ENCODE measurements at places on chromosomes 5 and 9. TPM values are rescaled to one million over a fixed set of nuclear protein-coding genes. Genes with fewer than 3 reads are reported as not detected.
A peak's percentile ranks its signal among the peaks of the same experiment; 100 is the strongest.

DNA sequence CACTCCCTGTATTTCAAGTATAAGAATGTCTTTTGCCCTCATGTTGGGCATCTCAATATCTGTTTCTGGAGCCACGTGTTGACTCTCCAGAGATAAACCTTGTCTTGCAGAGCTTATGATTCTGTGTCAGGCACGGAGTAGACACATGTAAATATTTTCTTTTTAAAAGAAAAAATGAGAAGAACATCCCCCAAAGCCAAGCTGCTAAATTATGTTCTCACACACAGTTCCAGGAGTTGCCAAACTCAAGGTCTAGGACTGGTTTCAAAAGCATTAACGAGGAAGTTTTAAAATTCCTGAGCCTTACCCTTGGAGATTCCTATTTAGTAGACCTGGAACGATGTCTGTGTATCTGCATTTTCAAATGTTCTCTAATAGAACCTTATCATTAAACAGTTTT, 1228.3 kb upstream of the WWC1 start:
- DNase-seq: no peak

Gene IFNA2
- not detected for total RNA-seq

GRCh38 chr5:54720341-54720740, 202.8 kb downstream of the SNX18 start:
- DNase-seq: no peak

DNA sequence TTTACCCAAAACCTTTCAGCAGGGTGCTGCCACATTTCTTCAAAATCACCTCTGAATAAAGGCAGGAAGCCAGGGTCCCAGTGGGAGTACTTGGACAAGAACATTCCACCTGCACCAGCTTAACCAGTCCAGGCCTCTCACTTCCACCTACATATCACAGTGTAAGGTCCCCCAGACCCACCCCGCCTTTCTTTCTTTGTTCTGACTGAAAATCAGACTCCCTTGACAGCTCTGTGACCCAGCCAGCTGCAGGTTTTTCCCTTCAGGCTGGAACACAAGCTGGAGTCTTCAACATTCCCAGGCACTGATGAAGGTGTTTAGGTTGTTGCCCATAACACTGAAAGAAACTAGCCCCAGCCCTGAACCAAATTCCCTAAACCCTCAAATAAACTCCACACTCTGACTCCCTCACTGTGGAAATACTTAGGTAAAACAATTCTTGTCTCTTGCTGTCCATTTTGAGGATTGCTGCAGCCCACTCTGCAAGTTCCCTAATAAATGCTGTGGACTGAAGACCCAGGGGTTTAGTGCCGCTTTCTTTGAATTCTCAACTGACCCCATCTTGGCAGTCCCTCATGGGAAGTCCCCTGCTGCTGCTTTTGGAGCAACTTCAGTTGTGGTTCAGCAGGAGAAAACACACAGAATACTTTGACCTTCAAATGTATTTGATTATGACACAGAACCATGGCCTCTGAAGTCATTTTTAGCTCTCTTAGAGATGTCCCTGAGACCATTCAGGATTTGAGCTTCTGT, 24.8 kb downstream of the P4HA2 start:
- no peak for DNase-seq

DNA sequence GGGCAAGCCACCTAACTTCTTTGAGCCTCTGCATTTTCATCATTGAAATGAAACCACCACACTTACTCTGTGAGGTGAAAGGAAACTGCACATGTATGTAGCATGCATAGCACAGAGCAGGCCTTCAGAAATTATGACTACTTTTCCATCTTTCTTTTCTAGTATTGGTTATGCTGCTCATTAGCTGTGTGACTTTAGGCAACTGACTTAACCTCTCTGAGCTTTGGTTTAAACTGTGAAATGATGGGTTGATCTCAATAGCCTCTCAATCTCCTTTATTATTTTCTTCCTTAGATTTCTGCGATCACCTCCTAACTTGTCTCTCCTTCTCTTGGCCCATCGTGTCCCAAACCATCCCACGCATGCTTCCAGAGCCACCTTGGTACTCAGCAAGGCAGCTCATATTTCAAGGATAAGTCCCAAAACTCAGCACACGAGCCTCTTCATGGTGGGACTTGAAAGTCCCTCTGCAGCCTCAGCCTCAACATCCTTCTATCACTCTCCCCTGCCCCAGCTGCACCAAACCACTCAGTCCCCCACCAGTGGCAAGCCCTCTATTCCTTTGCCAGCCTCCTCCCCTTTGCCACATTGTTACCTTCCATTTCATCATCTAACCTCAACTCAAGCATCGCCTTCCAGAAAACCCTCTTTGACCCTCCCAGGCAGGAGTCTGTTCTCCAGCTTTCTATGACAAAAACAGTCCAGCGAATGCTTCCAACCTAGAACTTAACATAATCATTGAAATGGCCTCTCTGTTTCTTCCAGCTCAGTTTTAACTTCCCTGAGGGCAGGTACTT, 60.3 kb upstream of the DNAH5 start:
- no peak for DNase-seq

- DNase-seq: peak; percentile 57
Observed at GRCh38 chr9:113567361-113568080, 104.0 kb downstream of the RGS3 start.

DNA sequence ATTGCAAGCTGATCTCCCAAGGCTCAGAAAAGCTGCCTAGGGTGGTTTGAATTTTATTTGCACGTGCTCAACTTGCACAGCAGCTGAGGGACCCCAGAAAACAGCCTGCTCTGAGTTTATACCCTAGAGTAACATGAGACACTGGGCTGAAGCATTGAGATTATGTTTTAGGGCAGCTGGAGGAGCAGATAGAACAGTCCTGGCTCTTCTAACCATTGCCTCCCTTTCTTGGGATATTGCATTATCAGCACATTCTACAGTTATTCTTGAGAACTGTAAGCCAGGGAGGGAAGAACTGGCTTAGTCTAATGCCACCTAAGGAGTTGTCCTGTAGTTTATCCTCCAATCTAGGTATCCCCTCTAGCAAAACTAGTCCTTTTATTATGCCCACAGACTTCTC, 10.3 kb downstream of the SMC2 start:
- DNase-seq: no peak

DNA sequence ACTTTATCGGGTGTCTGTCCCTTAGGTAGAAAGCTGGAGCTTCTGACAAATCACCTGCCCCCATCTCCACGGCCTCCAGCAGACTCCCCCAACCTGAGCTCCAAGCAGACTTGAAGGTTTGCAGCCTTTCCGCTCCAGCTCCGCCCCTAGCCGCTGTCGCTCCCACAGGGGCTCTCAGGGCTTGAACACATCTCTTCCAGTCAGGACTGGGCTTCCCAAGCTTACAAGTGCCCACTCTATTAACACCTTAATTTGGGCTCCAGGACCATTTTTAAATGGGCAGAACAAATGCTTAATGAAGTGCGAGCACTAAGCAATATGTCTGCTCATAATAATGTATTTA, 17.2 kb upstream of the SLC25A51 start:
- peak; percentile 62 for DNase-seq

Gene KCNV2
- not detected for total RNA-seq

GRCh38 chr5:176830995-176831423, 20.6 kb downstream of the UNC5A start:
- DNase-seq: no peak

DNA sequence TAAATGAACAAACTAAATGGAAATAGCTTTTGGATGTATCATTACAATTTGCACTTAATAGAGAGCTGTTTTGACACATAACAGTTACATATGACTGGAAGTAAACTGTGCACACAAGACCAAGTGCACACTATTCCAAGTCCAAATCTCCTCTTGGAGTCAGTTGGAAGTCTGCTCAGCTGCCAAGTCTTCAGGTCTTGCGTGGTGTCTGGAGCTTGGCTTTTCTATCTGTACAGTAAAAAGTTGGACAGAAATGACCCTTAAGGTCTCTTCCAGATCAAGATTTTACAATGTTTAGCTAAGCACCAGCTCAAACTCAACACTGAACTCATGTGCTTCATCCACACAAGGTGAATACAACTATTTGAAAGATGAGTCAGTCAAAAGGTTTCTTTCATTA, 456.9 kb downstream of the RASEF start:
- DNase-seq: peak; percentile 60

GRCh38 chr9:117546894-117547678, 132.2 kb upstream of the ASTN2 start:
- no peak for DNase-seq

- DNase-seq: no peak
Observed at GRCh38 chr5:54944364-54944763, 41.0 kb downstream of the ESM1 start.

Gene BAAT
- total RNA-seq: not detected

DNA sequence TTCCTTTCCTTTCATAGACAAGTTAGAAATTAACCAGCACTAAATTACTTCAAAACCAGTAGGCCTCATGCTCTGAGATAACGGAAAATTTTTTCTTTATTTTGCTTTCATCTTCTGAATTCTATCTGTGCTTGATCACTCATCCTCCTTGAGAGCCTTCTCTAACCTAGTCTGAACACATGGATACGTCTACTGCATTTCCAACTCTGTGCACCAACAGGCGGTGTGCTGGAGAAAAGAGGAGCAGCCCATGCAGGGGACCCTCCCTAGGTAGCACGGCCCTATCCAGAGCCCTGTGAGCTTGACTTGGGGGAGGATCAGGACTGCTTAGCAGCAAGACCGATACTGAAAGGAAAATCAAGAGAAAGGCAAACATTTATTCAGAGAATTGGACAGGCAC, 149.8 kb downstream of the AUH start:
- no peak for DNase-seq

GRCh38 chr5:72722792-72723452, 93.5 kb upstream of the TNPO1 start:
- no peak for DNase-seq

GRCh38 chr5:101424530-101425175, 521.6 kb upstream of the ST8SIA4 start:
- DNase-seq: no peak

Gene CARD6
- total RNA-seq: 8.6 TPM

Gene IRX4
- not detected for total RNA-seq

Gene SIT1
- total RNA-seq: not detected

Gene ZNF169
- 21.3 TPM for total RNA-seq

DNA sequence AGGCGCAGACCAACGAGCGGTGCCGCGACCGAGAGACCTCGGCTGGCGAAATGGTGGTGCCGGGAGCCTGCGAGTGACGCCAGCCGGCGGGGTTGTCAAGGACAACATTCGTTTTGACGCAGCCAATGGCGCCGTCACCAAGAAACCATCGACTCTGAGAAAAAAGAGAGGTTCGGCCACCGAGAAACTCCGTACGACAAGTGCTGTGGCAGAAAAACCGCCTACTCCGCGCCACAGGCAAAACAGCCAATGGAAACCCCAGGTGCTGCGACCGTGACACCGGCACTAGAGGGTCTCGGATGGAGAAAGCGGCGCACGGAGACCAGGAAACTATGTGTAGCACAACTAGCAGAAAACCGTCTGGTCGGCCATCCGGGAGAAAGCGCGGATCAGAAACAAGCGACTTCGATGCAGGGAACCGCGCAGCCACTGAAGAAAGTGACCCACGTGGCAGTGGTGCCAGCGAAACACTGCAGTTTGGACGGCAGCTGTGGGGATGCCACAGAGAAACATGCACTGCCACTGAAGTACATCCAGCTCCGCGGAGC, 88.8 kb downstream of the ANXA2R start:
- no peak for DNase-seq
